Lung (tissue), 17 donors: ENCODE measurements at places on chromosomes 12 and 14.

DNA sequence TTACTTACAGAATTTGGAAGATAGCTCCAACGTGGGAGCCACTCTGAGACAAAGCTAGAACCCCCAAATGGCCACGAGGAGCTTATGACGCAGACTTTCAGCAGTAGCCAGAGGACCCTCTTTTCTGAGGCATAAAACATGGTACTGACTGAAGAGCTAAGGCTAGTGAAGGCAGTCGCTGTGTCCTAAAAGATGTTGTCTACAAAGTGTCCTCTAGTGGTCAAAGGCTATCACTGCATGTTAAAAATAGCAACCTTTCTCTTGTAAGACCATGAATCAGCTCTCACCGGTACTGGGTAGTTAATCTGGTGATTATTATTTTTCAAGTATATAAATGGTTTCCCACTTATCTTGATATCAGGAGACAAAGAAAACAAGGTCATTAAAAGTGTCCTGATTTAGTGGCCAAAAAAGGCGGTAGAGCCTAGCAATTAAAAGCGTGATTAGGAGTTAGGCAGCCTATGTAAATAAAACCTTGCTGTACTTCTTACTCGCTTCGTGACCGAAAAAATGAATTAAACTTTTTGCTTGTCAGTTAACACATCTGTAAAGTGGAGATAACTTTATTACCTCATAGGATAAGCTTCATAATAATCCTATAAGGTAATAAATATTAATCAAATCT, 47.0 kb upstream of the LGR5 start:
- DNase-seq: peak; percentile 83

GRCh38 chr12:95431120-95431519, 42.8 kb upstream of the METAP2 start:
- DNase-seq: no peak

- no peak for DNase-seq
Observed at GRCh38 chr12:15763328-15763727, 25.9 kb downstream of the EPS8 start.

GRCh38 chr12:114676142-114676741, 7.7 kb downstream of the TBX3 start:
- peak; percentile 55 for DNase-seq

GRCh38 chr12:24997496-24997895, 48.6 kb upstream of the BCAT1 start:
- no peak for DNase-seq
